ENCODE measurements at places on chromosomes 13 and 19.

GRCh38 chr19:5309438-5310204, 31.0 kb downstream of the PTPRS start:
- DNase-seq, result no peak

DNA sequence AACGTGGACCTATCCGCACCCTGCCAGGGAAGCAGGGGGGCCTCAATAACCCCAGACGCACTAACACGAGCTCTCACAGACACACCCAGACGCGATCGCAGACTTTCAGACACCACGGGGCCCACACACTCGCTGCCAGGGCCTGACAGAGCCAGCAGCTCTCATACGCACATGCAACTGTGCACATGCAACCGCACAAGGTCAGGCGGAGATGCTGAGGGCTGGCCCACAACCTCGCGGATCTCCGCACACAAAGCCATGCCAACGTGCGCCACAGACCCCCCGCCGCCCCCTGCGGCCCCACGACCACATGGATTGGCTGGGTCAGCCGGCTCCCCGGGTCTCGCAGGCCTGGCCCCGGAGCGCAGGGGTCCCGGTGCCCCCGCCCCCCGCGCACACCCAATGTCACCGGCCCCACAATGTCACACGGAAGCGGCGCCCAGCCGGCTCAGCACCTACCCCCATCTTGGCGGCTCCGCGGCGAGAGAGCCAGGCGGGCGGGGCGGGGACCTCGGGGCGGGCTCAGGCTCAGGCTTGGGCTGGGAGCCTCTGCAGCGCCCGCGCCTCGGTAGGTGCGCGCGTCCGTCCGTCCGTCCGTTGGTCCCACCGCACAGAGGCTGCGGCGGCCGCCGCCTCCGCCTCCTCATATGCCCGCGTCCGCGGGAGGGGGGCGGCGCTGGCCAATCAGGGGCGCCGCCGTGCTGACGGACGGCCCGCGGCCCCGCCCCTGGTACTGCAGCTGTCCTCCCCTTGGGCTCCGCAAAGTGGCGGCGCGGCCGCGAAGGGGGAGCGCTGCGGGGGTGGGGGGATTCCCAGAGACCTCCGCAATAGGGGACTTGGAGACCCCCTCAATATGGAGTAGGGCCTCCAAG, at the start of gene ATP1A3:
ATP1A3 (minus strand) TSS at position 619 of the 872 bp plus-strand sequence; CDS start at position 465, 154 bp downstream.
- peak; percentile 48 for DNase-seq

- DNase-seq, result no peak
Observed at GRCh38 chr19:3096267-3096901, 2.2 kb downstream of the GNA11 start.

GRCh38 chr13:26681036-26681435, 79.5 kb downstream of the GPR12 start:
- no peak for DNase-seq

DNA sequence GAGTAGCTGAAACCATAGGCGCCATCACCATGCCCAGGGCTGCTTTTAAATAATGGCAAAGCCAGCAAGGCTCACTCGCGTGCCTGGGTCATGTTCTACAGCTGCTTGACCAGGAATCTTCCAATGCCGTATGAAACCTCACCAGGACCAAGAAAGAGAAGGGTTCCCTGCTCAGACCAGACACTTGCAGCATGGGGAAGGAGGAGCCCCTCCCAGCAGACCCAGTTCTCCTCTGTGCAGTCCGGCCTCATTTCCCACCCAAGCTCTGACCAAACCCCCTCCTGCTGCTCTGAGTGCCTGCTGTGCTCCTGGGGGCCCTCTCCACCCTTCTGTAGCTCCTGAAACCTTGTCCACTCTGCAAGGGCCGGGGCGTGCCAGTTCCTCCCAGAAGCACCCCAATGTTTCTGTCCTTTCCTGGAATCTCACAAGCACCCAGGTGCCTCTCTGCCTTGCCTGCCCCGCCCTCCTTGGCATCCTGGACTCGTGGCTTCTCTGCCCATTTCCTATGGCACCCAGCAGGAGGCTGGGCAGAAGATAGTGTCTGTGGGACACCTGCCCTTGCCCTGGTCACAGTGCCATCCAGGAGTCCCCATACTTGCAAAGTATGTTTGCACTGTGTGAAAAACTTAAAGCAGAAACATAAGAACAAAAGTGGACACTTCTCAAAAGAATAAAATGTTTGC, 6.8 kb upstream of the SLC7A9 start:
- no peak for DNase-seq

DNA sequence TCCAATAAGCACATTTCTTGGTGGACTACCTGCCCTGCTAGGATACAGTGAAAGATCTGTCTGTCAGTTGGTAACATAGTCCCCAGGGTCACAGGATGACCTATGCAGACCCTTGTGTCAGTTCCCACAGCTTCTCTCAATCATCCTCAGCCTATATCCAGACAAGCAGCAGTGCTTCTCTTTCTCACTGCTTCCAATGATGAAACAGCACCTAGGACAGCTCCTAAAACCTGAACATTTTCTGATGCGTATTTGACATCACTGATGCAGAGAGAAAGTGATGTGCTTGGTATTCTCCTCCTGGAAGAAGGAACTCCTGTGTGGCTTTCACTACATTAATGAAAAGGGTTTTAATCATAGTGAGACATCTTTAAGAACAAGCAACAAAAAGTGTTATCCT, 43.7 kb downstream of the ZNF557 start:
- DNase-seq, result no peak

DNA sequence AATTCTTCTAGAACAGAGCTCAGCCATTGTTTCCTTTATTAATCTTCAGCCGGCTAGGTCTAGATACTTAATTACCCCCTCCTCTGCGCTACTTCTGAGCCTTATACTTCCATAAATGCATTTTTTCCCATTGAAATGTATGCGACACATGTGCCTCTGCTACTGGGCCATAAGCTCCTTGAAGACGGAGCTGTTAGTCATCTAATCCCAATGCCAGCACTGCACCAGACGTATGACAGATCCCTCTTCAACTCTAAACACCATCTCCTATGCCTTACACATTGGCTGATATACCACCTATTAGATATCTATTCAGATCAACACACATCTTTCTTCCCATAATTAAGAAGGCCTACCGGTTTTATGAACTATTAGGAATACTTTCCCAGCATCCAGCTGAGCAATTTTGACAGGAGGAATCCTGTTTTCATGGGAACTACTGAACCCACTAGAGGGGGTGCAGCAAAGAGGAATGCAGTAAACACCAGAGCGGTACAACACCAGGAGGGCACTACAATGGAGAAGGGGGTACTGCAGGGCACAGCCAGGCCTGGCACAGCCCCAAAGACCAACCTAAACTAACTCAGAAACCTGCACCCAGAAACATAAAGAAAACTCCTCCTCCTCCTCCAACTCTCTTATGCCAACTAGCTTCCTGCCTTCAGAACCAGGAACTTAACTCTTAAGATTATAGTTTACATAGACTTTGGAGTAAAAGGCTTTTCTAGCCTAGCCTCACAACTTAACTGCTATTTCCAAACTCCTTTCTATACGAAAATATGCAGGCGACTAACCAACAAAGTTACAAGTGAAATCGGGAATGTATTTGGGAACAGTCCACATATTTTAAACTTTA, 18.7 kb downstream of the STK24 start:
- DNase-seq, result no peak

DNA sequence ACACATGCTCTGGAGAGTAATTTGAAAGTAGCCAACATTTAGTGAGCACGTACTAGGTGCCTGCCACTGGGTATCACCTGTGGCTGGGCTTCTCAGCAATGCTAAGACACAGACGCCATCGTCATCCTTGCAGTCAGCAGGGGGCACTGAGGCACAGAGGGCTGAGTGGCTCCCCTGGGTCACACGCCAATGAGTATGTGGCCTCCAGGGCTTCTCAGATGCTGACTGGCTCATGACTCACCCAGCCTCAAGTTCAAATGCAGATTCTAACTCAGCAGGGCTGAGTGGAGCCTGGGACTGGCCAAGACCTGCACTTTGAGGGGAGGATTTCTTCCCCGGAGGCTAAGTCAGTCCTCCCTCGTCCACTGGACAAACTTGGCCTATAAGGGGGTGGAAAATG, 115.1 kb upstream of the CACNA1A start:
- peak; percentile 55 for DNase-seq

- DNase-seq, result no peak
Observed at GRCh38 chr13:97885641-97886040, 67.8 kb upstream of the IPO5 start.

GRCh38 chr13:50453188-50453587, 390.3 kb downstream of the DLEU7 start:
- no peak for DNase-seq

- no peak for DNase-seq
Observed at GRCh38 chr13:91111476-91112200, 235.8 kb upstream of the MIR17HG start.

DNA sequence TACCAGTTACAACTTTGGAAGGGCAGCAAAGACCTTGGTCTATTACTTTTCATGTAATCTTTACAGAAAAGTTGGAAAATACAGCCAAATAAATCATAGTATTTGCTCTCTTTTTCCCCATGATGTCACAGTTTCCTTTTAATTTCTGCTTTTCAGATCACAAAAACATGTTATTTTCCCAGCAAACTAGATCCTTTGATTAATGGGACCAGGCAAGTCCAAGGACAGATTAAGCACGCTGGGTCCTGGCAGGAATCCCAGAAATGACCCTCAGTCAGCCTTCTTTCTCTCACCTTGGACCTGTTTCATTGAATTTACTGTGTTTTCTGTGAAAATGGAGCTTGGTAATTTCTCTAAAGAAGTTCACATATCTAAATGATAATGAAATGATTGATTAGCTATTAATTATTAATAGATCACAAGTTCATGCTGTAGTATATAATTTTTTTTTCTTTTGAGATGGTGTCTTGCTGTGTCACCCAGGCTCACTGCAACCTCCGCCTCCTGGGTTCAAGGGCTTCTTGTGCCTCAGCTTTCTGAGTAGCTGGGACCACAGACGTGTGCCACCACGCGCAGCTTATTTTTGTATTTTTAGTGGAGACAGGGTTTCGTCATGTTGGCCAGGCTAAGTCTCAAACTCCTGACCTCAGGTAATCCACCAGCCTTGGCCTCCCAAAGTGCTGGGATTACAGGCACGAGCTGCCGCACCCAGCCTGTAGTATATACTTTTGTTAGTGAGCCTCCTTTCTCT, 16.0 kb downstream of the SPATA13 start:
- DNase-seq, result no peak

DNA sequence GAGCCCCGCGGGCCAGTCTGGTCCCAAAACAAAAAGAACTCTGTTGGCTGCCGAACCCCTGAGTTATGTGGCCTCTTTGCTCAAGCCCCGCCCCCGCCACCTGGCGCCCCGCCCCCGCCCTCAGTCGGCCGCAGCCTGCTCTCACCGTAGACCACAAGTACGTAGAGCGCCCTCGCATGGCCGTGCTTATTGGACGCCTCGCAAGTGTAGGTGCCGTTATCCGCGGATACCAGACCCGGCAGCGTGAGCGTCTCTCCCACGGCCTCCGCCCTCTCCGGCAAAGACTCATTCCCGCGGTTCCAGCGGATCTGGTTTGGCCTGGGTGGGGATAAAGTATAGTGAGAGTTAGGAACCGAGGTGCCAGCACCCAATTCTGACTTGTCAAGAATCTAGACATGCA, 5.5 kb upstream of the ZNF428 start:
- peak; percentile 80 for DNase-seq

GRCh38 chr13:30429721-30430694, 7.7 kb downstream of the UBE2L5 start:
- no peak for DNase-seq

- DNase-seq, result no peak
Observed at GRCh38 chr13:110042253-110042950, 256.0 kb upstream of the IRS2 start.

- DNase-seq, result no peak
Observed at GRCh38 chr13:24038405-24038804, 122.1 kb upstream of the SPATA13 start.

- no peak for DNase-seq
Observed at GRCh38 chr19:51371186-51371690, 1.2 kb downstream of the NKG7 start.

DNA sequence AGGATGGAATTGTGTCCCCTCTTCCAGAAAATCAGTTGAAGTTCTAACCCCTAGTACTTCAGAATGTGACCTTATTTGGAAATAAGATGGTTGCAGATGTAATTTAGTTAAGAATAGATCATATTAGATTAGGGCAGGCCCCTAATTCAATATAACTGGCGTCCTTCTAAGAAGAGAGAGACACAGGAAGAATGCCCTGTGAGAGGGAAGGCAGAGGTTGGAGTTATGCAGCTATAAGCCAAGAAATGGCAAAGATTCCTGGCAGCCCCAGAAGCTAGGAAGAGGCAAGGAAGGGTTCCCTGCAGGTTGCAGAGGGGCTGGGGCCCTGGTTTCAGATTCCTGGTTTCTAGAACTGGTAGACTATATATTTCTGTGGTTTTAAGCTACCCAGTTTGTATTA, 30.0 kb downstream of the HS6ST3 start:
- no peak for DNase-seq

- DNase-seq, result no peak
Observed at GRCh38 chr19:46021531-46022041, 1.3 kb downstream of the PGLYRP1 start.

DNA sequence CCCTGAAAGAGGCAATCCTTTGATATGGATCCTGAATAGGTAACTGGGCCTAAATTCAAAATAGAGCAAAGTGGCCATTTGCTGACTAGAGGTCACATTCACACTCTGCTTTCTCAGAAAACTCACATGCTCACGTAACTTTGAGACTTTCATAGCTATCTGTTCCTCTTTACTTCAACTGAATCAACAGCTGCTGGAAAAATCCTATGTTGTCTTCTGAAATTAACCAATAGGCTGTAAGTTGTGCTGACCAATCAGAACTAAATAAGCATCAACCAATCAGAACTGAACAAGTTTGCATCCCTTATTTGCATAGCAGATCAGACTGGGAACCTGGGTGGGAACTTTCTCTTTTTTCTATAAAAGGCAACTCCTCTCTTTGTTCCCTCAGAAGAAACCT, 24.0 kb upstream of the TBC1D4 start:
- no peak for DNase-seq

DNA sequence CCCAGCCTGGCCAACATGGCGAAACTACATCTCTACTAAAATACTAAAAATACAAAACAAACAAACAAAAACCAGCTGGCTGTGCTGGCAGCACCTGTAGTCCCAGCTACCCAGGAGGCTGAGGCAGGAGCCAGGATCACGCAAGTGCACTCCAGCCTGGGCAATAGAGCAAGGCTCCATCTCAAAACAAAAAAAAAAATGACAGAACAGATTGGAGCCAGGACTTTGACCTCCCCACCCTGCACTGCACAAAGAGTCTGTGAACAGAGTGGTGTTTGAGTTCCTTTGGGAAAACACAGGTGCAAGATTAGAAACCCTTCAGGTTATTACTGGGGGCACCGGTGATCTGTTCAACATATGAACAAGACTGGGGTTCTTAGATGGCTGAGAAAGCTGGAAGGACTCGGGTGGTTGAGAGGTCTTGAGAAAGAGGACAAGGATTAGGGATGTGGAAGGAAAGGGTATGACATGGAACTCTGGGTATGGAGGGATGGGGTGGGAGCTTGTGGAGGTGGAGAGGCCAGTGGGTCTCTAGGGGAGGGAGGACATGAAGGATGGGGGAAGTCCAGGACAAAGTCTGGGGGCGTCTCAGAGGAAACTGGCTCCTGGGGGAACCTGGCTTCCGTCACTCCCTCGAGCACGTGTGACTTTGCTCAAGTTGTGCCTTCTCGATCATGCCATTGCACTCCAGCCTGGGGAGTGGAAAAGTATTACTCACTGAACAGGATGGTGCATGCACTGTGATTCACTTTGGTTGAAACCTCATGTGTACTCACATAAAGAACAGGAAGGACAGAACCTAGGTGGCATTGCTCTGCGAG, 25.9 kb downstream of the RCN3 start:
- no peak for DNase-seq
